ENCODE measurements at places on chromosomes 5 and 9.

DNA sequence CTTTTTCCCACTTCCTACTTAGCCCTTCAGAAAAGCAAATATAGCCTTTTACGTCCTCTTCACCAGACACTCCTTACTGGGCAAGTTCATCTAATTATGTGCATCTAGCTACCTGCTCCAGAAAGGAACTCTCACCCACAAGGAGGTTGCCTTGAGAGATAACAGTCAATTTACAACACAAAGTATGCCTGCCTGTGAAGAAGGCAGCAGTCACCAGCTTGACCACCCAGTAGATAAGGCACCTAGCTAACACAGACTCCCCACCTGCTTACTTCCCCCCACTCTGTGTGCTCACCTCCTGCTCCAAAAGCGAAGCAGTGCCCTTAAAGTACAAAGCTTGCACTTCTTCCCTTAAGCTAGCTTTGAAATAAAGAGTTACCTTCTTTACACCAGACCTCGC, 111.7 kb upstream of the MRPS30 start:
- DNase-seq: no peak

DNA sequence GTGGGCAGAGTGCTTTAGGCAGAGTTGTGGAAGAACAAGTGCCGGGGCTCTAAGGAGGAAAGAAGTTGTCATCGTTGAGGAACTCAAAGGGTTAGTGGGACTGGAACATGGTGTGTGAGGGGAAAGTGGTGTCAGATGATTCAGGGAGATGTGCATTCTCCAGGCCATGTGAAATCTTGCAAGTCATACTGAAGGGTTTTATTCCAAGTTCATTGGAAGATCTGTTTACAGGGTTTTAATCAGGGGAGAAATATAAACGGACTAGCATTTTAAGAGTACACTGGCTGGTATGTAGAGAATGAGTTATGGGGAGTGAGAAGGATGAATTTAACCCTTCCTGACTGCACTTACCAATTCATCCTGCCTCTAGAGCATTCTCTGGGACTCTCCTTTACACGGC, 49.3 kb downstream of the NR2F1 start:
- DNase-seq: no peak

GRCh38 chr5:65474130-65474711, 7.5 kb downstream of the ADAMTS6 start:
- DNase-seq: no peak

DNA sequence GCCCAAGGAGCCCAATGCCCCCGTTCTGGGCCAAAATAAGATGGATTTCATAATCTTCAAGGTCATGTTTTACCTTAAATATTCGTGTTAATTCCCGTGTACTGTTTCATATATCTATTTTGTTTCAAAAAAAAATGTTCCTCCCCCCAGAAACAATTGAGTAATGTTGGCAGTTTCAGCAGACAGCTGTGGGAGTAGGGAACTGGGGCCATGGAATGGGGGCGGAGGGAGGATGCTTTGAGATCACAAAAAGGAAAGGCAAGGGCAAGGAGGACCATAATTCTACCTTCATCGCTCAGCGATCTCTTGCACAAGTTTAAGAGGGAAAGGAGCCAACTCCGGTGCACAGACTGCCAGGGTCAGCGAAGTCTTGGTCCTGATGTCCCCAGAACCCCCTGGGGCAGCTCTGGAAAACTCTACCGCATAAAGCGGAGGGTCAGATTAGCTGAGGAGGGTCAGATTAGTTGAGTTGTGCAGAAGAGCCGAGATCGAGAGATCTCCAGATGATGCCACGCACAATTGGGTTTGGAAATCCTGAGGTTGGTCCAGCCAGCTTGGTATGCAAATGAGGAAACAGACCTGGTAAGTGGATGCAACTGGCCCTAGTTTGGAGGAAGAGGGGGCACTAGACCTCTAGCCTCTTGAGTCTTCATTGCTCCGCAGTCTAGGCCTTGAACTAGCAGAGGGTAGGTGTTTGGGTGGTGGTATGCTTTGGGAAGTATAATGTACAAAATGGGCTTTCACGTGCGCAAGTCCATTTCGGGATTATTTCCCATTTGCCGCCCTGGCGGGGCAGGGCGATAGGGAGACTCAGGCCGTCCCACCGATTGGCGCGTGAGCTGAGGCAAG, 24.0 kb downstream of the CDKN2A start:
- no peak for DNase-seq

GRCh38 chr9:134698587-134699342, 57.2 kb downstream of the COL5A1 start:
- DNase-seq: no peak

DNA sequence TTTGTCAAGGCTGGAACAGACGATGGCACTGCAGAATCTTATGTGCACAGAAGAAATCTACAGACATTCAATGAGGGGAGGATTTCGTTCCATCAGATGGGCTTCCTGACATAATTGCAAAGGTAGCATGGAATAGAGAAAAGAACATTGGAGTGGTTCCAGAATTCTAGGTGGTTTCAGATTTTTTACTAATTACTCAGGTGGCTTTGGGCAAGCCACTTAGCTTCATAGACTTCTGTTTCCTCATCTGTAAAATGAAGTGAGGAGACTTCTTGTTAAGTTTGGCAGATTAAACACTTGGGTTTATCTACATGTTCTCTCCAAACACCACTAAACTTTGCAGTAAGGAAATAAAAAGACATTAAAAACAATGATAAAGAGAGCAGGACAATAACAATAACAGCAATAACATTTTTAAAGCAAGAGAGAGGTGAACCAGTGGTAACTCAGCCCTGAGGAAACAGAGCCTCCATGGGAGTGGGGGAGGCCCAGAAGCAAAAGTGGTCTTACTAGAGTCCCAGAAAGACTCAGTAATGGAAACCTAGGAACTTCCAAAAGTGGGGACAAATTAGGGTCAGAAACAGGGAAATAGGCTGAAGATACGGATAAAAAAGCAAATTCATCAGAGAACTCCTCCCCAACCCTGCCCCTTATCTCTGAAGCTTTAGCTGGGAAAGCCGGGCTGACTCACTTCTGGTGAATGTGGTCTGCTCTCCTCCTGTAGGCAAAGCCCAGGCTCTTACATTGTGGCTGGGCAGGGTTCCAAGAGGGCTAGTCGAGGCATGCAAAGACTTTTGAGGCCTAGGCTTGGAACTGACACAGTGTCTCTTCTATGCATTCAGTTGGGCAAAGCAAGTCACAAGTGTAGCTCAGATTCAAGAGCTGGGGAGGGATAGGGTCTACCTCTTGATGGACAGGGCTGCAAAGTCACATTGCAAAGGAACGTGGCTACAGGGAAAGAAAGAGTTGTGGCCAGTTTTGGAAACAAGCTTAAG, 11.8 kb upstream of the ACTBL2 start:
- DNase-seq: peak; percentile 99

DNA sequence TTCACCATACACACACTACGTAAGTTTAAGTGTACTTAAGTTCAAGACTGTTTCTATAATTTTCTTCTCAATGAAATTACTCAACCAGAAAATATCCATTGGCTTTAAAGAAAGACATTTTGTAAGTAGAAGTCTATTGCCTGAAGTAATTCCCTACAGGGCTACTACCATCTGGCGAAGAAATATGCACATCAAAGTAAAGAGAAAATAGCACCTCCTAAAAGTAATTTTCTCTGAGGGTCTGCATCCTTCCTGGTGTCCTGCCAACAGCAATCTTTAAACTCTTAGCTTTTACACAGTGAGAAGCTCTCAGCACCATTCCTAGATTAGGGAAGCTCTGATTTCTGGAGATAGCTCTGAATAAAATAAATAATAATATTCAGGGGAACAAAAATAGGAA, 498.5 kb upstream of the TYRP1 start:
- DNase-seq: no peak

- no peak for DNase-seq
Observed at GRCh38 chr5:8695902-8696845, 827.2 kb downstream of the MTRR start.

- DNase-seq: no peak
Observed at GRCh38 chr5:83589786-83590185, 118.2 kb downstream of the VCAN start.

GRCh38 chr5:55600497-55601203, 65.9 kb upstream of the PLPP1 start:
- DNase-seq: peak; percentile 55

DNA sequence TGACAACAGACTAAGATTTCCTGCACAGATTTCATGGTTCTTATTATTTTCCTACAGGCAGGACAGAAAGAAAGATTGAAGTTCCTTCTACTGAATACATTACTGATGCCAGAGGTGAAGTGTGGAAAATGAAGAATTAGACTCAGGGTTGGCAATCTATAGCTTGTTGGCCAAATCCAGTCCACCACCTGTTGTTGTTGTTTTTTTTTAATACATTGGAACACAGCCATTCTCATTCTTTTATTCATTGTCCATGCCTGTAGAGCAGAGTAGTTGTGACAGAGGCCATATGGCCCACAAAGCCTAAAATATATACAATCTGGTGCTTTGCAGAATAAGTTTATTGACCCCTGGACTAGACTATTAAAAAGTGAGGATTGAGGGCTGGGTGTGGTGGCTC, 5.8 kb upstream of the PLPPR1 start:
- DNase-seq: no peak

- no peak for DNase-seq
Observed at GRCh38 chr5:28132151-28132550, 1093.8 kb upstream of the CDH9 start.

GRCh38 chr5:39424736-39425637, at the start of gene DAB2:
Gene DAB2 (minus strand): TSS chr5:39424980. CDS start chr5:39394320, 30,660 bp downstream.
- DNase-seq: no peak

DNA sequence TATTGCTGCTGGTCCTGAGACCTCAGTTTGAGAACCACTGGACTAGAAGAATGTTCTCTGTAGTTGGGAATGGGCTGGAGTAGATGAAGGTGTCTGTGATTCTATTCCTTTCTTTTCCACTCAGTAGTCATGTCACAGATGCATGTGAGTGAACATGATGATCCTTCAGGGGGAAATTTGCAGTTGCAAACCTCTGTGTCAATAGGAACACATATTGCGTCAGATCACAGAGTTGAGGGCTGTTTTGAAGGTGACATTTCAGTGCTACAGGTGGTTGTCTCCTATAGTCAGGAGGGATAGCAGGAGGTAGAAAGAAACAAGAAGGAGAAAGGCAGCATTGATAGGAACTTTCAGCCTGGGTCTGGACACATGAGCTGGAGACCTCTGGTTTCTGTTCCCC, 239.3 kb downstream of the ARHGEF28 start:
- DNase-seq: no peak

DNA sequence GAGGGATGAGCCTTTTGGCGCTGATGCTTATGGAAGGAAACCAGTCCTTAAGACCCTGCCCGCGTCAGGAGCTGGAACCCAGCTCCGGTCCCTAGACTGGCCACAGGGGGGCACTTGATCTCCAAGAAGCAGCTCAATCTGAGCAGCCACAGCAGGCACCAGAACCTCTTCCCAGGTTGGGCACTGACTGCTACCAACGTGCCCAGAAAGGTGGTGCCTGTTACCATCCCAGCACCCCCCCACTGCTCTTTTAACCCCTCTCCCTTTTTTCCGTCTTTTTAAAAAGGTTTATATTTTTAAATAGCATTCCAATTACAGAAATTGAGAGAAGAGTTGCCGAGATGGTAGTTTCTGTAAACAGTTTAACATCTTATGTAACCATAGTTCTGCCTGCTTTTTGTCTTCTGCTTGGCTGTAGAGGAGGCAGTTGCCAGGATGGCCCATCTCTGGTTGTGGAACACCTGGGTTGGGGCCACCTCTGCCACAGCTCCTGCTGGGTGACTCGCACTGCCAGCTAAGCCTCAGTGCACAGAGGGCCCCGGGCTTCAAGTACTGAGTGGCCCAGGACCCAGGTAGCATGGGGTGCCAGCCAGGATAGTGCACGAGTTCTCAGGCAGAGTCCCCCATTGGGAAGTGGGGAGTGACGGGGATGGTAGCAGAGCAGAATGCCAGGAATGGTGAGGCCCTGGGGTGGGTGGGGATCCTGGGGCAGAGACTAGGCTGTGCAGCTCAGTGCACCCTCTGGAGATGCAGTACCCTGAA, 62.8 kb downstream of the PFDN1 start:
- DNase-seq: no peak

DNA sequence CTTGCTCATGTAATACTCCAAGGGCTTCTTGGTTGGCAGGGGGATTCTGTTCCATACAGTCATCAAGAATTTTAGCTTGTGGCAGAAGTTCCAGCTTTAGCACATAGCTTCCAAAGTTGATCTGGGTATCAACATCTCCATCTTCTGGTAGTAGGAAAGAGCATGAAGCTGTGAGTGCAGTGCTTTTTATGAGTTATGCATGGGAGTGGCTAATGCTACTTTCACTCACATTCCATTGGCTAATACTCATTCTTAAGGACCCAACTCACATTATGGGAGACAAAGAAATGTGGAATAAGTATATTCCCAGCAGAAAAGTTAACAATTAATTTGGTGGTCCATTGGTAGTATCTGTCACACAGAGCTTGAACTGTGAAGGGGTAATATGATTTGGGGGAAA, 194.2 kb upstream of the CHD1 start:
- DNase-seq: no peak

GRCh38 chr9:89022001-89022759, 30.9 kb downstream of the S1PR3 start:
- peak; percentile 80 for DNase-seq

DNA sequence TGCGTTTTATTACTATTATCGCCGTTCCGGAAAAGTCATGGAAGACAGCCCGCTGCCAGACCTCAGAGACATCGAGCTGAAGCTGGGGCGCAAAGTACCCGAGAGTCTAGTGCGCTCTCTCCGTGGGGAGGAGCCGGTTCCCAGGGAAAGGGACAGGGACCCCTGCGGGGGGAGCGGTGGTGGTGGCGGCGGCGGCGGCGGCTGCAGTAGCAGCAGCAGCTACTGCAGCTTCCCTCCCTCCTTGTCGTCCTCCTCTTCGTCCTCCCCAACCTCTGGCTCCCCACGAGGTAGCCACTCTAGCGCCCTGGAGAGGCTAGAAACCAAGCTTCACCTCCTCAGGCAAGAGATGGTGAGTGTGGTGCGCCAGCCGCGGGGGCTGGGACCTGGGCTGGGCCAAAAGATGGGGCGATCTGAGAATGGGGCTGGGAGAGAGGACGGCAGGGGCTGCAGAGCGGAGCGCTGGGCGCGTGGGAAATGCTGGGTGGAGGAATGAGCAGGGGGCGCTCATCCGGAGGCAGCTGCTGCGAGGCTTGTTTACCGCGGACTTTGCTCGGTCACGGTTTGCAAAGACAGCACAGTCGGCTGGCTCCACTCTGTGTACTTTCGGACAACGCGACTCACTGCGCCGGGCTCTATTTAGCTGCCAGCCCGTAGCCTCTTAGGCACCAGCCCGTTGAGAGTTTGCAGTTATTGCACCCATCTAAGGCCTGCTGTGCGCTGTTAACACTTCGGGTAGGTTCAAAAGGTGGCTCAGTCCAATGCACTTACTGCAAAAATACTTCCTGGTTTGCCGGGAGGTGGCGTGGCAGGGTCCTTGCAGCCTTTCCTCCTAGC, 1.1 kb downstream of the LURAP1L start:
- peak; percentile 17 for DNase-seq

DNA sequence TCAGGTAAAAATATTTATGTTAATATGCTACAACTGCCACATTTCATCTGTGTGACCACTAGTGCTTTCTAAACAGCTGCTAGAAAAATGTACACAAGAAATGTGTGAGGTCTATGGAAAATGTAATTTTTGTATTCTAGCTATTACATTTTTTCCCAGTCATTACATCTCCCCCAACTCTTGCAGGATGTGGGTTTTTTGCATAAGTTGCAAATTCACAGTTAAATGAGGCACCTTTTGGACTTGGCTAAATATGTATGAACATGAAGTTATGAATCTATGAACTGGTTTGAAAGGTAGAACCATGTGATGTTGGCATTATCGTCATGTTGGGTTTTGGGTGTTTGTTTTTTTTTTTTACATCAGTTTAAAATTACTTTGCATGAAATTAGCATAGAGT, 590.4 kb upstream of the WWC1 start:
- DNase-seq: no peak
